ENCODE measurements at places on chromosomes 2 and 18. TPM values are rescaled to one million over a fixed set of nuclear protein-coding genes. Genes with fewer than 3 reads are reported as not detected.

DNA sequence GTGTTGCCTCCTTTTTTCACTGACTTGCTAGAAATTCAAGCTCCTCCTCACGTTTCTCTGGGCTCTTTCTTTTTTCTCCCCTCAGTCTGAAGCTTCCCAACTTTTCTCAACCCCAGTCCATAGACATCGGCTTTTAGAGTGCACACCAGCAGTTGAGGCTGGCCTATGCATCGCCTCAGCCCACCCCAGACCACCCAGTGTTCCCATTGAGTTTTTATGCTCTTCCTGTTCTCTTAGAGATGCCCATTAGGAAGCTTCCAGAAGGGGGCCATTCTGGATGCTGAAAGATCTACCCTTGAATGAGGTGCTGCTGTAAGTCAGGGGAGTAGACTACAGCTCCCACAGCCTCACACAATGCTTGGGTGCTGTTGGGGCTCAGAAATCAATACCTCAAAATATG lies 12.0 kb upstream of the GYPC start:
- DNase-seq = no peak

The NEU2 gene
- not detected for total RNA-seq

DNA sequence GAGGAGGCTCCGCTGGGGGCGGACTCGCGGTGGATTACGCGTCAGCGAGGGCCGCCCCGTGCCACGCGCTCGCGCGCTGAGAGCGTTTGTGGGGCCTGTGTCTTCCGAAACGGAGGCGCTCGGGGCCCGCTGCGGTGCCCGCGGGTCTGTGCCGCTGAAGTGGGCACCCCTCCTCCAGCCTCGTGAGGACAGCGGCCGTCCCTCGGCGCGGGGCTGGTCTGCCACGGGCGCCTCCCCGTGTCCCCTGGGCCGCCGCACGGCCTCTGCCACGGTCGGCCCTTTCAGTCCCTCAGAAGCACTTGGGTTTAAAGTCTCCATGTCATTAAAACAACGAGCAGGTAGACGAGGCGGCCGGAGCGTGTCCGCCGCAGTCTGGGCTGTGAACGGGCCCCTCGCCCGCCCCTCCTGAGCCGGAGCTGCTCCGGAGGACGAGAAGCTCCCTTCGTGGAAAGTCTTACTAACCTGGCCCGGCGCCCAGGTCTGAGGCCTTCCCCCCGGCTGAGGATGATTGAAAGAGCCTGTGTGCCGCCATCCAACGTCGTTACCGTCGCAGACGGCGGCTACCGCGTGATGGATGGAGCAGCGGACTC lies 97.6 kb downstream of the NFATC1 start:
- peak; percentile 15 for DNase-seq

The PARD6G gene
- 3.9 TPM for total RNA-seq

The IHH gene
- not detected for total RNA-seq

DNA sequence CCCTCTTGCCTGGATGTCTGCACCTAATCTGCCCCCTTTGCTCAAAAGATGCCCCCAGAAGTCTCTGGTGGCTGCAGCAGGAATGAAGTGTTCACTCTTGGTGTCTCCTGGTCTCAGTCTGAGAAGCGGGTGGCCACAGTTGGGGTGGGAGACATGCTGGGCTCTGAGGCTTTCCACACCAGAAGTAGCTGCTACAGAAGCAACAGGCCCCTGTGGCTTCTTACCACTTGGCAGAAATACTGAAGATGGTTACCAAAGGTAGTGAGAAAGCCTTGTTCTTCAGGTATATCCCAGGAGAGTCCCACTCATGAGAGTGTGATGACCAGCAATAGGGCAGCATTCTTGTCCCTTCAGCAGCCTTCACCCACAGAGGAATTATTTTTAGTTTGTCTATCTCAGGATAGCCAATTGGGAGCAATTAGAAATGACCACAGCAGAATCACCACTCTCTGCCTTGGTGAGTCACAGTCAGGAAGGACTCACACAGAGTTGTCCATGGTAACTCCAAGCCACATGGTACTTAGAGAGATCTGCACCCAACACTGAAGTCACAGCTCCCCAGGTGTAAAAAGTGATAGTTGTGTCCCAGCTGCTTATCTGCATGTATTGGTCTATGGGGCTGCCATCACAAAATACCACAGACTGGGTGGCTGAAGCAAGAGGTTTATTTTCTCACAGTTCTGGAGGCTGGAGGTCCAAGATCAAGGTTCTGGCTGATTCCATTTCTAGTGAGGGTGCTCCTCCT lies 169.8 kb upstream of the ID2 start:
- DNase-seq = no peak

DNA sequence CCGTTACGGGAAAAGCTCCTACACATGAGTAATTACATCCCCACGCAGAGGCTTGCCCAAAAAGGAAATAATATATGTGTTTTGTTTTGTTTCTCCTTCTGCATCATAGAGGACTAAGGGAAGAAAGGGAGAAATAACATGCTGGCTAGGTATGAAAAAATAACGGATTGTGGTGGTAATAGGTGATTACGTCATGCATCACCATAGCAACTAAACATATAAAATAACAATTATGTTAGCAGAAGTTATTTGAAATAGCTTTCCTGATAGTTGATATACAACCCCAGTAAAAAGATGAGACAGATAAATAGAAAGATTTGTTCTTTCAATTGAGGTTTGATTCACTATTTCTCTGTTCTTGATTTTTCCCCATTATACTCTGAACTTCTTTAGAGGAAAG lies 518.0 kb downstream of the ZNF516 start:
- no peak for DNase-seq

DNA sequence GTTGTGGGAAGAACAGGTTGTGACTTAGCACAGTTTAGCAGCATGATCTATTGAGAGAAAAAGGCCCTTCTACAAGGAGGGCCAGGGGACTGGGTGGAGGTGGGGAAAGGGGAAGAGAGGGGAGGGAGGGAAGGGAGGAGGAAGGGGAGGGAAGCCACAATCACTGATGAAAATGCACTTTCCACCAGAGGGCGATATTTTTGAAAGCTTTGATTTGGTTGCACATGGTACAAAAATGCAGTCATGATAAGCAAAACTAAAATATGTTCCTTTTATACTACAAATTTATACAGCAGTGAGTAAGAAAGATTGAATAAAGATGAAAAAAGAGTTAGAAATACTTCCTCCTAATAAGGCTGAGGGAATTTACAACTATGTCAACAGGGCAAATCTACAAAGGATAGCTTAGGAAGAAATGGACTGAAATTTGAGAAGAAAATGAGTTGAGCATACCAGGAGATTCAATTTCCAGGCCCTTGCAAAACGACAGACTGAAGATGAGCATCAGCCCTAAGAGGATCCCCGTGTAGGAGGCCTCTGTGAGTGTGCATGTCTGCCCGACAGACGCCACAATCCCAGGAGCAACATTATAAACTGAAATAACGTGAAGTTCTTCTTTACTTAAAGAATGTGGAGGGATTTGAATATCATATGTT lies 17.2 kb downstream of the SH3YL1 start:
- no peak for DNase-seq

- DNase-seq = peak; percentile 52
Observed at GRCh38 chr2:17634997-17635396, 94.5 kb downstream of the VSNL1 start.

- no peak for DNase-seq
Observed at GRCh38 chr2:209582281-209582680, 158.4 kb downstream of the MAP2 start.

DNA sequence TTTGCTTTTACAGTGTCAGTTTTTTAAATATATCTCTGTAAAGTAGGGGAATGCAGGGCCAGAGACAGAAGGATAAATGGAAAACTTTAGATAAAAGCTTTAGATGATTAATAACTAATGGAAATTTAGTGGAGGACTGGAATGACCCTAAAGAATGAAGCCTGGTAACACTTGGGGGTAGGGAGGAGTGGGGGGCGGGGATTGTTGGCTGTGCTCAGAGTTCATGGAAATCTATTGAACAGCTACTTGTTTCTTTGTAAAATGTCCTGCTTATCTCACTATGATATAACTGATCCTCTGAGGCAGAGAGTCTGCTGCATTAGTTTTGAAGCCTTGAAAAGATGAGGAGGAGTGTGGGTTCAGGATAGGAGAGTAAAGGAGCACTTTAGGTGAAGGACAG lies 90.5 kb downstream of the TMEM185B start:
- no peak for DNase-seq

The ADD2 gene
- total RNA-seq = 2.8 TPM

- no peak for DNase-seq
Observed at GRCh38 chr18:11147371-11147951, 1.9 kb downstream of the PIEZO2 start.

Measured in left cardiac atrium (tissue), 4 donors.